ENCODE measurements at places on chromosomes 7 and 10.

GRCh38 chr7:40800771-40801170 lies 666.0 kb downstream of the SUGCT start:
- H3K4me3 ChIP-seq: no peak overlapping the region
- DNase-seq: no peak
- H3K27me3 ChIP-seq: no peaks in the 10 kb centered on the region
- no peaks in the 10 kb centered on the region for H3K36me3 ChIP-seq
- H3K4me1 ChIP-seq: peaks cover 29% of the 10 kb centered on the region
- H3K27ac ChIP-seq: no peak overlapping the region

- H3K27me3 ChIP-seq: no peaks in the 10 kb centered on the region
- no peak overlapping the region for H3K4me3 ChIP-seq
- DNase-seq: no peak
- H3K4me1 ChIP-seq: peaks cover 5% of the 10 kb centered on the region
- H3K36me3 ChIP-seq: no peaks in the 10 kb centered on the region
- H3K27ac ChIP-seq: no peak overlapping the region
Observed at GRCh38 chr10:77715088-77715487, 77.5 kb upstream of the KCNMA1 start.

DNA sequence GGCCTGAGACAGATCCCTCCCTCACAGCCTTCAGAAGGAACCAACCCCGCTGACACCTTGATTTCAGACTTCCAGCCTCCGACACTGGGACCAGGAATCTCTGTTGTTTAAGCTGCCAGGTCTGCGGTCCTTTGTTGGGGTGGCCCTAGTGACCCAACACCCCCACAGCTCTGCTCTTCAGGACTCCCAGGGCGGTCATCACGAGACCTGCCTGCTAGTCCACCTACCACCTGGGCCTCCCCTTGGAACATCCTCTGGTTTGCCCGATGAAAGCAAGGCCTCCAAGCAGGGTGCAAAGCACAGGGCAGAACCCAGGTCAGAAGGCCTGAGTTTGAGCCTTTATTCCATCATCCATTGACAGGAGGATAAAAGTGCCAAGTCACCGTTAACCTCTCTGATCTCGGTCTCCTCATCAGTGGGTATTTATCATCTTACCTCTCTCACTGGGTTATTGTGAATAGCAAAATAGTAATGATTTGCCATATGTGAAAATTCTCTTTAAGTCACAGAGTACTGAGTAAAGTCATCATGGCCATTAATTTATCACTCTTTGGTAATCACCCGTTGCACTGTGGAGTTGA lies 16.9 kb upstream of the SMARCD3 start:
- H3K27me3 ChIP-seq: peaks cover 21% of the 10 kb centered on the region
- H3K36me3 ChIP-seq: no peaks in the 10 kb centered on the region
- H3K4me3 ChIP-seq: no peak overlapping the region

GRCh38 chr7:135977742-135978066 lies 545 bp upstream of the MTPN start:
- no peak for DNase-seq
- peaks cover 26% of the 10 kb centered on the region for H3K4me1 ChIP-seq
- H3K27me3 ChIP-seq: no peaks in the 10 kb centered on the region

All from osteoblast (primary cell).